Left kidney (tissue), 8 donors: ENCODE measurements at places on chromosomes 13 and 19. TPM values are rescaled to one million over a fixed set of nuclear protein-coding genes. Genes with fewer than 3 reads are reported as not detected.
A peak's percentile ranks its signal among the peaks of the same experiment; 100 is the strongest.

- DNase-seq, result peak; percentile 68
These were observed 1.2 kb downstream of the TBC1D4 start for GRCh38 chr13:75480671-75481175.

Gene PLIN5
- 5.3 TPM for polyA plus RNA-seq

- no peak for DNase-seq
These were observed 3.2 kb upstream of the PROZ start for GRCh38 chr13:113155201-113155600.

DNA sequence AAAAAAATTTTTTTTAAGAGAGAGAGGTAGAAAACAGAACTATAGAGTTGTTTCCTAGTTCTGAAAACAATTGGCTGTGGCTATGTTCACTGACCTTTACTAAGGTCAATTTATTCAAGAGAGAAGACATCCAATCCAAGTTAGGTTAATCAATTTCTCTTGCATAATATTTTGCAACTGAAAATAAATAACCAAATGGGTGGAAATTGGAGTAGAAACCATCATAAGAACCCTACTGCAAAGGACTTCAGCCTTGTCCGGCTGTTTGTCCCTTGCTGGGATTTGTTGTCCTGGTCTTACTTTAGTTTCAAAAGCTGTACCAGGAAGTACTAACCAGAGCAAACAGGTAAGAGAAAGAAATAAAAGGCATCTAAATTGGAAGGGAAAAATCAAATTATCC lies 23.3 kb upstream of the ZC3H13 start:
- DNase-seq, result no peak

DNA sequence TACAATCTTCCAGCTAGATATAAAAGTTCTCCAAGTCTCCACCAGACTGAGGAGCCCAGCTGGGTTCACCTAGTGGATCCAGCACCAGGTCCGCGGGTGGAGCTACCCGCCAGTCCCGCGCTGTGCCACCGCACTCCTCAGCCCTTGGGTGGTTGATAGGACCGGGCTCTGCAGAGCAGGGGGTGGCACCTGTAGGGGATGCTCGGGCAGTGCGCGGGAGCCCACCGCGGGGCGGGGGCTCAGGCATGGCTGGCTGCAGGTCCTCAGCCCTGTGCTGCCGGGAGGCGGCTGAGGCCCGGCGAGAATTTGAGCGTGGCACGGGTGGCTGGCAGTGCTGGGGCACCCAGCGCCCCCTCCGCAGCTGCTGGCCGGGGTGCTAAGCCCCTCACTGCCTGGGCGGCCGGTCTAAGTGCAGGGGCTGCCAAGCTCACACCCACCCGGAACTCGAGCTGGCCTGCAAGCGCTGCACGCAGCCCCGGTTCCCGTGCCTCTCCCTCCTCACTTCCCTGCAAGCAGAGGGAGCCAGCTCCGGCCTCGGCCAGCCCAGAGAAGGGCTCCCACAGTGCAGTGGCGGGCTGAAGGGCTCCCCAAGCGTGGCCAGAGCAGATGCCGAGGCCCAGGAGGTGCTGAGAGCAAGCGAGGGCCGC lies 542.8 kb upstream of the PCDH9 start:
- no peak for DNase-seq

DNA sequence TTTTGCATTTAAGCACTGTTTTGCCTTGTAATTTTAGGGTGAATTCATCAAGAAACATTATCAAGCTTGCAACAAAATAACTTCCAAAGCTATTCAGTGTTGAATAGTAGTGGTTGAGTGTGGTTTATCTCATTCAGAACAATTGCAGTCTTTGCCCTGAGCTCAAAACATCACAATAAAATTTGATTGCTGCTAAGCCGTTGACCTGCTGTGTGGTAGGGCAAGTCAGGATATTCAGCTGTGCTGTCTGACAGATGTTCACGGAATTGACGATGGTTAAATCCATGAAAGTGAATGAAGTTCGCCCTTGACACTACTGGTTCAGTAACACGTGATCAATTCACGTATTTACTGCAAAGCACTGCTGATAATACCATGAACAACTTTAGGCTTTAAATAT lies 66.9 kb downstream of the GJA3 start:
- DNase-seq, result no peak

GRCh38 chr13:109113427-109113826 lies 484.0 kb downstream of the MYO16 start:
- no peak for DNase-seq

- DNase-seq, result no peak
These were observed 29.2 kb downstream of the SYDE1 start for GRCh38 chr19:15136234-15136954.

Gene ZNF135
- 32.5 TPM for polyA plus RNA-seq

Gene NAPSA
- 9.6 TPM for polyA plus RNA-seq

GRCh38 chr13:97855570-97856303 lies 97.7 kb upstream of the IPO5 start:
- DNase-seq, result peak; percentile 82

GRCh38 chr13:98563071-98563470 lies 13.8 kb downstream of the STK24 start:
- no peak for DNase-seq

- no peak for DNase-seq
These were observed 277.6 kb downstream of the SLITRK6 start for GRCh38 chr13:85521657-85522056.

- no peak for DNase-seq
These were observed 138.9 kb downstream of the OLFM4 start for GRCh38 chr13:53167561-53167960.

- DNase-seq, result no peak
These were observed 65.8 kb downstream of the MRPL57 start for GRCh38 chr13:21242236-21242635.

GRCh38 chr13:20198781-20199180 lies 6.0 kb upstream of the GJB2 start:
- DNase-seq, result no peak

DNA sequence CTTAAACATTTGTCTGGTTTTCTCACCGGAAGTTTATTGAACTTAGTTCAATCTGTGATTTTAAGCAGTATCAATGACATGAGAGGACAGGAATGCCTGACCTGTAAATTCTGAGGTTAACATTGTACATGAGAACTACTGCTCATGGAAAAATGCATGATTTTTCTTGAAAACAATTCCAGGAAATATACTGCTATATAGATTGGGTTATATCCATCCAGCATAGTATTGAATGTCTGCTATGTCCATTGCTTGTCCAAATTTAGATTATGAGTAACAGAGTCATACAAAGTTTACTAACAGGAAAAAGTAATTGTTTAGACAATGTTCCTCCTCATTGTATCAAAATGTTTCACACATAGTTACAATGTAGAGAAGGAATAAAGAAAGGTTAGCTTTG lies 606.8 kb downstream of the DACH1 start:
- no peak for DNase-seq

DNA sequence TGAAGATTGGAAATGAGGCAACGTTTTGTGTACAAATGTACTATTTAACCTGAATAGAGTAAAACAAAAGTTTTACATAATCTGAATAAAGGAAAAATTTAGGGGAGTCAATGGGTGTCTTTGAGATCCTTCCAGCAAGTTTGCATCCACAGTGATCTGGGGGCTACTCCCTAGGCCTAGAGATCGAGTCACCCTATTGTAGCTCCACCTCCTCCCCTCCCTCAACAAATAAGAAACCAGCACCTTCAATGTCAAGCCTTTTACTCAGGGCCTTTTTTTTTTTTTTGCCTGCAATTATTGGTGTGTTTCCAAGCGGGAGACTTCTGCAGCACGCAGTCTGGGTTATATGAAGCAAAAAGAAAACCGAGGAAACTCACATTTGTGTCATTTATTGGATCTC lies 16.3 kb upstream of the RAP2A start:
- no peak for DNase-seq

Gene HCN2
- polyA plus RNA-seq, result 0.32 TPM

- no peak for DNase-seq
These were observed 8.5 kb upstream of the SOX1 start for GRCh38 chr13:112058519-112058873.

DNA sequence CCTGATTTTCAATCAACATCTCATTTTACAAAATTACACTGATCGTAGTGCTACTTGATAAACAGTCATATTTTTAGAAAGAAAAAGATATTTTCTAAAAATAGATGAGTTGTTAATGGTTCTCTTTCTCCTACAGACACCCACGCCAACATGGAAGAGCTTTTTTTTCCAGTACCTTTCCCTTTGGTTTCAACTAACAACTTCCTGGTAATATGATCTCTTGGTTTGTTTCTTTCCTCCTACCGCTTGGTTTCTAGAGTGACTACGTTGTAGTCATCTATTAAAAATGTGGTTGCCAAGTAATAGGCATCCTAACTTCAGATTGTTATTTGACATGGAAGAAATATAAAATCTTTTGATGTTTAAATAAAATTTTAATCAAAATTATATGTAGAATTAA lies 189.0 kb downstream of the LACC1 start:
- no peak for DNase-seq

DNA sequence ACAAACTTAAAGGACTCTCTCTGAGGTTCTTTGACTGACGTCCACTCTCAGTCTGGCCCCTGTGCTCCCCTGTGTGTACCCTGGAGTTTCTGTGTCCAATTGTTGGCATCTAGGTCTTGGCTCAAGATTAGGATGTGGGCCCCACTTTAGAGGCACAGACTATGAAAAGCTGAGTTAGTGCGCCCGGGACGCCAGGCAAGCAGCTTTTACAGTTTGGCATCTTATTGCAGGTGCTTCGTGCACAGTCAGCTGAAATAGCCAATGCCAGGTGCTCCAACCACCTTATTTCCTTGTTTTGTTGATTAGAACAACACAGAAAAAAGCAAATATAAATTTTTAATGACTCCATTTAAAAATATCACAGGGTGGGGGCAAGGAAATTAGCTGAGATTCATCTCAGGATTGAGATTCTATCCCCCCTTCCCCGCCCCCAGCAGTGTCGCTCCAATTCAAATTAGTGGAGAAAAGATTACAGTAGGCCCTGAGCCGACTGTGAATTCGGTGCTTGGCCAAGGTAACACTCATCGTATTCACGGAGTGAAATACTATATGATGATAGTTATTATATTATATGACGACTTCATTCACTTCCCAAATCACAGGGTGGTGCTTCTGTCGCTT lies 4.3 kb downstream of the SOX1 start:
- DNase-seq, result no peak

DNA sequence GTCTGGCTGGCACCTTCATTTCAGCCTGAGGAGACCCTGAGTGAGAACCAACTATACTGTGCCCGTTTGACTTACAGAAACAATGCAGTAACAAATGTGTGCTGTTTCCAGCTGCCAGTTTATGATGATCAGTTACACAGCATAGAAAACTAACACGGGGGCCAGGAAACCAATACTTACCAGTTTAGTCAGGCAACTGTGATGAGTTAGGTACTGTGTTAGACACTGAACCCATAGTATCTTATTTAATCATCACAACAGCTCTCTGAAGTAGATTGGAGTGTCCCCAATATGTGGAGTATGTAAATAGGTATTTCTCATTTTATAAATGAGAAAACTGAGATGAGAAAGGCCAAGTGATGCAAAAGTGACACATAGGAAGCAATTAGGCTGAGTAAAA lies 620.9 kb upstream of the KLF12 start:
- DNase-seq, result no peak

Gene IGSF23
- polyA plus RNA-seq, result 0.83 TPM

Gene PSG1
- not detected for polyA plus RNA-seq

Gene KASH5
- 0.17 TPM for polyA plus RNA-seq

GRCh38 chr19:18606281-18607225 lies at the start of gene CRLF1:
CRLF1 (minus strand) TSS chr19:18606799; CDS start chr19:18606656, 143 bp downstream.
- no peak for DNase-seq

Gene MISP3
- polyA plus RNA-seq, result 4.6 TPM

DNA sequence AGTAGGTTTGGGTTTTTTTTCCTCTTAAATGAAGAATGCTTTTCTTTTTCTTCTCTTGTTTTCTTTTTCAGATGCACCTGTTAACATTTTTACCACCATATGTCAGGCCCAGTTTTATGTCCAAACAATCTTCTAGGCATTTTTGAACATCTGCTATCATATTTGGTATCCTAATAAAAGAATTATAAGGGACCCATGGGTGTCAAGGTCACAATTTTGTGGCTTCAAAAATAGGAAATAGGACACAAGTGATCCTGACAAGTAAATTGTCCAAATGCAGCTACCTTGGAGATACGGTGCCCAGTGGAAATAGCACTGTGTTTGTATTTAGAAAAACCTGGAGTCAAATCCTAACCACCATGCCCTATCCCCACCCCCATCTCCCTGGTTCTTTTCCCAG lies 270.3 kb downstream of the MZT1 start:
- DNase-seq, result no peak

- DNase-seq, result no peak
These were observed 120.0 kb downstream of the ITGBL1 start for GRCh38 chr13:101572456-101572855.

GRCh38 chr13:96540670-96541069 lies 450.8 kb downstream of the HS6ST3 start:
- DNase-seq, result no peak

GRCh38 chr19:23415561-23416191 lies 20.4 kb upstream of the ZNF91 start:
- DNase-seq, result peak; percentile 59
